ENCODE measurements at places on chromosomes 3 and 15.

DNA sequence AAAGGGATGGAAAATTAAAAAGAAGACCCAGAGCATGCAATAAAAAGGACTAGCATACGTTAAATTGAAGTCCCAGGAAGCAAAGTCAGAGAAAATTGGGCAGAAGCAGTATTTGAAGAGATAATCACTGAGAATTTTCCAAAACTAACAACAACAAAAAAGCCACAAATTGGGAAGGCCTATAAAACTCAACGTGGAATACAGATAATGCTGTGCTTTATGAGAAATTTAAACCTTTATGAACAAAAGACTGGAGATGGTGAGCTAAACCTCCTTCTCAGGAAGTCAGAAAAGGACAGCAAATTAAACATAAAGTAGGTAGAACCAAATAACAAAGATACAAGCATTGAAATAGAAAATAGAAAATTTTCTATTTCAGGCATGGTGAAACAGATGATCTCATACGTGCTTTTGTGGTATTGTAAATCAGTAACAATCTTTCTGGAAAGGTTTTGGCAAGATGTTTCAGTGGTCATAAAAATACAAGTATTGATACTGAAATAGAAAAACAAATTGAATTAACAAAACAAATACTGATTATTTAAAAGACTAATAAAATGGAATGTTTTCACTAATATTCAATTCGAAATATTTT, 55.6 kb downstream of the LYSMD4 start:
- no peak for DNase-seq

DNA sequence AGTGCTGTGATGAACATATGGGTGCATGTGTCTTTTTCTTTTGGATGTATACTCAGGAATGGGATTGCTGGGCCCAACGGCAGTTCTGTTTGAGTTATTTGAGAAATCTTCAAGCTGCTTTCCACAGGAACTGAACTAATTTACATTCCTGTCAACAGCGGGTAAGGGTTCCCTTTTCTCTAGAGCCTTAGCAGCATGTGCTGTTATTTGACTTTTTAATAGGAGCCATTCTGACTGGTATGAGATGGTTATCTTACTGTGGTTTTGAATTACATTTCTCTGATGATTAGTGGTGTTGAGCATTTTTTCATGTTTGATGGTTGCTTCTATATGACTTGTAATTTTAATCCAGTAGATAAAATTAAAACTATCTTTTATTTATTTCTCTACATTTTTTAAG, 1168.6 kb upstream of the ALCAM start:
- no peak for DNase-seq

DNA sequence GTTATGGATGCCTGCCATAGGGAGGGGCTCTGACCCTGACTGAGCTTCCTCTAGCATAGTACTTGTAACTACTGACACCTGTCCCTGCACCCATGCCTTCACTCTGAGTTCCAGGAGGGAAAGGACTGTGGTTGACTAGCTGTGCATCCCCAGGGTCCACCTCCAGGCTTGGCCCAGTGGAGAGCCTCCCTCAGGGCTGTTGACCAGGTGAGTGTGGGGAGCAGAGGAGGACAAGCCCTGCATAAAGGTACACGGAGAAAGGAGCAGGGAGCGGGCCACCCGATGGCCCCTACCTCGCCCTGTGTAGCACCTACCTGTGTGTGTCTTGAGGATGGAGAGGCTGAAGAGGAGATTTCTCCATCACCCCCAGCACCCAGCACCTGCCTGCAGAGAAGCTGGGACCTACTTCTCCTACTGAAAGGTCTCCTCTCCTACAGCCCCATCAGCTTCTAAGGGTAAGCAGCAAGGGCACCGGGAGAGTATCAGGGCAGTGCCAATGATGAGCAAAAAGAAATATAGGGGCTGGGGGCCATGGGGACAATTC, 6.7 kb upstream of the LTF start:
- DNase-seq = no peak

DNA sequence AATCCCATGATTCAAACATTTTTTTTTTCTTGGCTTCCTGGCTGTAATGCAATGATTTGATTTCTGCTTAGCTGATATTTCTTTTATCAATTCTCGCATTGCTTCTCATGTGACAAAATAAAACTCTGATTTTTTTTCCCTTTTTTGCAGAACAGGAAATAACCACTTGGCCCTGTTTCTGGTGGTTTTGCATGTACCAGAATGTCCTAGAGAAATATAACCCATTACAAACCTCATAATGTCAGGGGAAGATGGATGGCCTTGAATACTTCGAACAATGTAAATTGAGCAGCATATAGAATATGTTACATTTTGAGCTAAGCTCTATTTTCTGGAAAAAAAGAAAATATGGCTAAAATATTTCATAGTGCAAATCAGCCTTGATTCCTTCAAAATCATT, 275.6 kb downstream of the RAP2B start:
- no peak for DNase-seq
